ENCODE measurements at places on chromosomes 1 and 21.

DNA sequence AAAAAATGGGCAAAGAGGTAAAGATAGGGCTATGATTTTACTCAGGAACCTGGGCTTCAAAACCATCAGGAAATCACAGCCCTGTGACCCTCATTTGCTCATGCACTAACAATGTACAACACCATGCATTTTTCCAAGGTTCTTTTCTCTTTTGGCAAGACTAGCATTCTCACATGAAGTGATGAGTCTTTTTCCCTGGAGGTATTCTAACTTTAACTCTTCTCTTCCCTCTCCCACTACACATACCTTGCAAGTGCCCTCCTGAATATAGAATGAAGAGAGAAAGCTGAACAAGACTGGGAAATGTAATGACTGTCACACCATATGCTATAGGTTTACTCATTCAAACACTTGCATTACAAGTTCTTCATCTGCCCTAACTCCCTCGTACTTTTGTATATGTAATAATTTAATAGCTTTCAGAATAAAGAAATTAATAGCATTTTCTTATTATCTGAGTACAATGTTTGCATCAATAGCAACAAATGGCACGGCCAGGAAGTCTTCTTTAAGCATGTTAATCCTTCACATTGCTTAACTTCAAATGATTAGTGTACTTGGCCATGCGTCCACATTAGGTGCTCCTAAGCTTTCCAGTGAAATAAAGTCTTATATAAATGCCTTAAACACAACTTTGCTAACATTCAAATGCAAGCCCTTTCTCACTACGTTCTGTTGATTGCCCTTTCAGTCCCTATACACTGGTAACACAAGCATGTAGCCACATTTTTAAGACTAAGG is 1.8 kb downstream of the NIBAN1 start:
- no peak for DNase-seq

- DNase-seq = peak; percentile 63
Measured at GRCh38 chr1:158117854-158118704, 62.6 kb upstream of the CD1D start.

GRCh38 chr1:156413391-156414246 is 44.6 kb downstream of the RHBG start:
- DNase-seq = no peak

DNA sequence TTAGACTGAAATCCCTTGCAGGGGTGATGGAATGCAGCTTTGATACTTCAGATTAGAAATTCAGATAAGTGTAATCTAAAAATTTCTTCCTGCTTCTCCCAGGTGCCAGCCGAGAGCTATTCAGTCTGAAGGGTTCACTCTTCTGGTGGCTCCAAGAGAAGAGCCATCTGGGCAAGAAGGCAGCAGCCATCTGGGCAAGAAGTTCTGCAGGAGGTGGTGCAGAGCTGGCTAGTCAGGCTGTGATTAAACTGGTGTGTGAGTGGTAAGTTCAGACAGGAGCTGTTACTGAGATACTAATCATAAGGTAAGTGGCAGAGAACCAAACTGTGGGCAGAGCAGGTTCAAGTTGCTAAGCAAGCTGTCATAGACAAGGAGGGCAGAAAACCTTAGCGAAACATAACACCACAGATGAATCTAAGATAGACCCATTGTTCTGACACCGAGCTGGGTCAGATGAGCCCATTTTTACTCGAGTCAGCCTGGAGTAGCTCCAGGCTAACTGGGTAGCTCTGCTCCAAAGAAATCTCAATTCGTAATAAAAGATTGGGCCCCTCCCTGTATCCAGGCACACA is 14.4 kb upstream of the TP53BP2 start:
- DNase-seq = no peak

GRCh38 chr1:179055937-179056336 is 25.9 kb upstream of the TOR3A start:
- DNase-seq = no peak

Data from DMS53 (cell line).